ENCODE measurements at places on chromosomes 6 and 20. TPM values are rescaled to one million over a fixed set of nuclear protein-coding genes. Genes with fewer than 3 reads are reported as not detected.

TSHZ2 gene
- 11.1 TPM for total RNA-seq

ID4 gene
- total RNA-seq, result not detected

PPIL6 gene
- total RNA-seq, result 0.61 TPM

GPSM3 gene
- 1.7 TPM for total RNA-seq

DNA sequence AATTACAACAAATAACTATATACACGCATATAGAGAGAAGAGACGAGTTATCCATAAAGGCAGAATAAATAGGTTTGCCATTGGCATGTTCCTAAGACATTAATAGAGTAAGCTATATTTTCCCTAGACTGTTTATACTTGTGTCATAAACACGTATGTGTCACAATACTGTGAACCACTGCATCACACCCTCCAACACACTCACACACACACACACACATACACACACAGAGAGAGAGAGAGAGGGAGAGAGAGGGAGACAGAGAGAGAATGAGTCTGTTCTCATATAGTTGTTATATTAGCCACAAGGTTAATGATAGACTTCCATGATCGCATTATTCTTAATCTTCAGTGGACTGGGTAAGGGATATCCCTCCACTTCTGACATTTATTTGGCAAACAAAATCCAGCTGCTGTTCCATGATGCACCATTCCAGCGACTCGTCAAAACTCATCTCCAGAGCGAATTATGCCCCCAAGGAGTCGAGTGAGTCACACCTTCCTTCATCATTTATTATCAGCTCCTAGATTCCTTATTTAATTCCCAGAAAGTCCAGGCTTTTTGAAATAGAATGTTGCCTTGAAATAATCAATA, 82.8 kb upstream of the HIVEP1 start:
- no peak for DNase-seq

- no peak for DNase-seq
These were observed 95.0 kb downstream of the THBS2 start for GRCh38 chr6:169158691-169159090.

GRCh38 chr6:43616725-43617472, 12.2 kb downstream of the GTPBP2 start:
- DNase-seq, result no peak

DNA sequence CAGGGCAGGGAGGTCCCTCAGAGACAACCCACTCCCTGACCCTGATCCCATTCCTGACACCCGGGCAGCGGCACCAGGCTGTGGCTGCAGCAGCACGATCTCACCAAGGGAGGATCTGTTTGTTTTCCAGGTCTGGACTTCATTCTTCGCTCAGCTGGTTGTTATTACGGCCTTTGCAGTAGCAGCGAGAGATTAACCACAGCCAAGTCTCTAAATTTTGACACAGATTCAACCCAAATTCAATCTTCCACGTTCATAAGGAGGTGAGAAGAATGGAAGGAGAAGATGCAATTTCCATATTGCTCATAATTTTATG, 91.1 kb upstream of the THBS2 start:
- no peak for DNase-seq
